Activated naive CD8-positive, alpha-beta T cell treated with anti-CD3 and anti-CD28 coated beads for 36 hours (primary cell): ENCODE measurements at places on chromosomes 1 and 21.

GRCh38 chr1:202836623-202837403 lies 26.1 kb downstream of the PCAT6 start:
- no peak for DNase-seq

DNA sequence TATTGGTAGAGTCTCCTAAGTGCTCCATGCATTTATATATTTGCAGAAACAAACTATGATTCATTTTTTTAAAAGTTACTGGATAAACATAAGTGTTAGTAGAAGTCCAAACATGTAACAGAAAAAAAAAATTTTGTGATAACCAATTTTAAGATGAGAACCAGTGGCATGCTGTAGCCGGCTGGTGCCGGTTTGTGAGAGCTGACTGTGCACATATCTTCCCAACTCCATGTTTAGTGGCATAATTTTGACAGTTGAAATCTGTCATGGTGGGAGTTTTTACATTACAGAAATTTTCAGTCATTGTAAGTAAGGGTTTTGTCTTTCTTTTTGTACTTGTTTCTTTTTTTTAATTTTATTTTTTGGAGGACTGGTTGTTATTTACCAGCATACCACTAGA lies 141.2 kb downstream of the TTLL7 start:
- no peak for DNase-seq

DNA sequence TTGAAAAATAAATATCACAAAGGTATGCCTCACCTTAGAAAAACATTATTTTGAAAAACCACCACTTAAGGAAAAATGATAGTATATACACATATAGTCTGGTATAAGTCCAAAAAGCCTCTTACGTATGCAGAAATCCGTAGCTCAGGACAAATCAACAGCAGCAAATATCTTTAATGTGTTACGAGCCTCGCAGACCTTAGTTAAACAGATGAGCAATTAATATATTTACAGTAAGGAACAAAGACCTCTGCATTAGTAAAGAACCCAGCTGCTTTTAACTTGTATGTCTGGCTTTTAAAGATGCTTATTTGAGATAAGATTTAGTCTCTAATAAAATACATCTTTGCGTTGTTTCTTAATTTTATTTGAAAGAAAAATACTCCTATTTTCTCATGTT lies 79.9 kb upstream of the CHRM3 start:
- no peak for DNase-seq

GRCh38 chr1:145705622-145706021 lies 1.5 kb downstream of the PDZK1 start:
- DNase-seq, result no peak

DNA sequence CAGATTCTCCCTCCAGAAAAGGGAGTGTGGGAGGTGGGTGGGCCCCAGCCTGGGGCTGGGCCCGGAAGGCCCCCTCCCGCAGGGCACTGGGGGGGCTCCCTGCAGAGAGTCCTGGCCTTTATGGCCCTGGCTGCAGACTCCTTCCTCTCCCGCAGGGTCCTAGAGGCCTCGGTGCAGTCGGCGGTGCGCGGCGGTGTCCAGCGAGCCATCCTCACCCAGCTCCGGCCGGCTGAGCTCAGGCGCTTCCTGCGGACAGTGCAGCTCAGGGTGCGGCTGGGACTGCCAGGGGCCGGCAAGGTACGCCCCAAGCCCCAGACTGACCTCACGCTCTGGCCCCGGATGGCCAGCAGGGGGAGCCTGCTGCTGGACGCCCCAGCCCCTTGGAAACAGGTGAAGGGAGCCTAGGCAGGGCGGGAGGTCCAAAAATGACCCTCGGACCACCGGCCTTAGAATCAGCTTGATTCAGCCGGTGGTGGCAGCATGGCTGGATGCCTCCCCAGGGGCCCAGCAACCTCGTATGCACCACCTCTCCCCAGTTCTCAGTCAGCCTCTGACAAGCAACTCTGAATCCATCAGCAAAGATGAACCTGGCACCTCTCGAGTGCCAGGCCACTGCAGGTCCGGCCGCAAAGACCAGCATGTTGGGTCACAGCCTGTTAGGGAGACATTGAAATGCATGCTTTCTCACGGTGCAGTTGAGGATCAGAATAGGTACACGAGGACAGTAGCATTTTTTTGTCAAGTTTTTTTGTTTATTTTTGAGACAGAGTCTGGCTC lies 20.6 kb downstream of the MTHFR start:
- DNase-seq, result peak; percentile 40

- no peak for DNase-seq
These were observed 187.7 kb upstream of the SGIP1 start for GRCh38 chr1:66346057-66346795.

GRCh38 chr1:180188091-180188506 lies 33.4 kb downstream of the QSOX1 start:
- DNase-seq, result no peak

- no peak for DNase-seq
These were observed 785.1 kb downstream of the LTN1 start for GRCh38 chr21:28207436-28208173.

- DNase-seq, result no peak
These were observed 13.1 kb upstream of the PRRC2C start for GRCh38 chr1:171472183-171472647.

DNA sequence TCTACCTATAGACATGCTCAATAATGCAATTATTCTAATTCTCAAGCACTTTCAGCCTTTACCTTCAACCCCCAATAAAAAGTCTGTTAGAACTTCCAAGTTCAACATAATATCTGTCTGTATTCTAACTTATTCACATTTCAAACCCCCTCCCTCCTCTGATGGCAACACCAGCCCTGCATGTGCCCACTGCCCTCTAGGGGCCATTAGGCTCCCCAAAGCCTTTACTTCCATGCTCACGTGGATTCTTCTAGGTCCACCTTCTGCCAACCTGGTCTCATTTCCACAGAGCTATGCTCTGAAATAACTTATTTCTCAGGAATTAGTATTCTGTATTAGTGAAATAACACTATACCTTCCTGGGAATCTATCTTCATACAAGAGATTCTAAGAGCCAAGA lies 22.2 kb upstream of the KPRP start:
- no peak for DNase-seq

DNA sequence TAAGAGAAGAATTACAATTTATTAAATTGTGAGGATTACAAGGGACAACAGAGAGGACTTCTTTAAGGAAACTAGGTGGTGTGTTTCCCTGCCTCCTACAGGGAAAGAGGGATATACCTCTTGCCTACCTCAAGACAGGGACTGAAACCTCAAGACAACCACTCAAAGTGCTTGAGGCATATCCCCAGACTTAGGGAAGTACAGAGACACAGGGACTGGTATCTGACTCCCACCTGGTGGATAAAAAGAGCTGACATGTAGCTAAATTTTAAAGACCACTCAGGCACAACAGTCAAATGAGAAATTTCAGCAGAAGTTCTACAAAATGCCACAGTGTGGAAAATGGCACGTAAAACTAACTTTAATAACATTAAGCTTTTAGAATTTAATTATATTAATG lies 21.3 kb downstream of the DENND2C start:
- no peak for DNase-seq

- no peak for DNase-seq
These were observed 988 bp upstream of the ASAP3 start for GRCh38 chr1:23485002-23485332.

- DNase-seq, result no peak
These were observed 160.5 kb downstream of the CDC7 start for GRCh38 chr1:91661121-91661520.

- DNase-seq, result no peak
These were observed 15.8 kb downstream of the INPP5B start for GRCh38 chr1:37931102-37931360.

- DNase-seq, result peak; percentile 30
These were observed 6.1 kb upstream of the C4BPA start for GRCh38 chr1:207097871-207098324.
